ENCODE measurements at places on chromosomes 1 and 21.

- no peak for DNase-seq
Measured at GRCh38 chr1:218069180-218069579, 215.9 kb upstream of the RRP15 start.

- DNase-seq = no peak
Measured at GRCh38 chr21:44288251-44289110, 2.8 kb downstream of the AIRE start.

- peak; percentile 41 for DNase-seq
Measured at GRCh38 chr1:62437273-62437940, 558 bp downstream of the USP1 start.

DNA sequence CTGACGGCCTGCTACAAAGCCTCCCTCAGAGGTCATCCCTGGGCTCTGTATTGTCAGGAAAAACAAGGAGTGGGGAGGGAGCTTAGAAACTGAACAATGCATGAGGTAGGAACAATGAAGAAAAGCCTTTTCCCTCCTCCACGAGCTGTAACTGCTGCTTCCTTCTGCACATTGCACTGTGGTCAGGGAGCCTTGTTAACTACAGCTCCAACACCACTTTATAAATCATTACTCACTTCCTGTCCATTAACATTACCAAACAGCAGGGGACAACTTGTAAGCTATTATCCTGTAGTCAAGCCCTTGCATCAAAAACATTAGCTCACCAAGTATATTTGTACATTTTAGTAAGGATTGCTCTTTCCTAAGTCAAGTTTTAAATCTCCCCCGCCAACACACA lies 336.0 kb upstream of the NR5A2 start:
- peak; percentile 86 for DNase-seq

- no peak for DNase-seq
Measured at GRCh38 chr1:52059321-52059720, 3.2 kb downstream of the BTF3L4 start.

- DNase-seq = peak; percentile 78
Measured at GRCh38 chr1:157193702-157194391, 55.7 kb upstream of the ETV3 start.

GRCh38 chr1:226634611-226635246 lies 86.2 kb downstream of the STUM start:
- no peak for DNase-seq

DNA sequence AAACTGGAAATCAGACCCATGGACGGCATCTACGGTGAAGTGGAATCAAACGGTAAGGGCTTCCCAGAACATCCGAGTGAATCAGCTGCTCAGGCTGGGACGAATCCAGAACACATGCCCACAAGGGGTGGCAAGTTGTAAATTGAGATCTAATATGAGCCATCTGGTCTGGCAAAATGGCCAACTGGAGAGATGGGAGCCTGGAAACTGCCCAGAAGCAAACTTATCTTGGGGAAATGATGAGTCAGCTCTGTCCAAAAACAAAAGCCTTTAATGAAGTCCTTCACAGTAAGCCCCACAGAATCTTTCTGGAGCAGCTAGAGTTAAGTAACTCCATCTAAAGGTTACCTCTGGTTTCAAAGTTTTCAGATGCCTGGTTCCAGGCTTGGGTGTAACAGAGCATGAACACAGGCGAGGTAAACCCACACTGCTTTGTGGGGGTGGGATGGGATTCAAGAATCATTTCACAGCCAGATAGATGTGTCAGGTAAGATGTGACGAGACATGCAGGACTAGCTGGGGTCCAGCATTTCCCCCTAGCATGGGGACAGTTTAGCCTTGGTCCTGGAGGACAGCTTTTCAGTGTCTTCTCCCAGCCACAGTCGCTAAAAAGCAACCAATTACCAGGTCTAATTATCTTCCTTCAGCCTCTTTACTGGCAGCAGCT lies 10.5 kb upstream of the SRP9 start:
- DNase-seq = no peak

- DNase-seq = peak; percentile 92
Measured at GRCh38 chr21:25573409-25574206, 33.7 kb downstream of the MRPL39 start.

GRCh38 chr1:89987159-89987819 lies 7.6 kb upstream of the ZNF326 start:
- DNase-seq = peak; percentile 84

DNA sequence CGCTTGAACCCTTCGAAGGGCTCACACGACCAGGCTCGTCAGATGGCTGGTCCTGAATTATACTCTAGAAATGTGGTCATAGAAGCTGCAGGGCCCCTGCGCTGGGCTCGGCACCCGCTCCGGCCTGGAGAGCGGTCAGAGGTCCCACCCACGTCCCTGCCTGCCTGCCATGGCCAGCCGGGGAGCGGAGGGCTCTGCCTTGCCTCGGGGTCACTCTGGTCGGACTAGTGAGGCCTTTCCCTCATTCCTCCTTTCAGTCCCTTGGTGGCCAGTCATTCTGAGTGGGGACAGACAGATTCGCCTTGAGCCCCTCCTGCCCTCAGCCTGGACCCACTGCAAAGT lies 529 bp upstream of the MARCKSL1 start:
- DNase-seq = no peak

DNA sequence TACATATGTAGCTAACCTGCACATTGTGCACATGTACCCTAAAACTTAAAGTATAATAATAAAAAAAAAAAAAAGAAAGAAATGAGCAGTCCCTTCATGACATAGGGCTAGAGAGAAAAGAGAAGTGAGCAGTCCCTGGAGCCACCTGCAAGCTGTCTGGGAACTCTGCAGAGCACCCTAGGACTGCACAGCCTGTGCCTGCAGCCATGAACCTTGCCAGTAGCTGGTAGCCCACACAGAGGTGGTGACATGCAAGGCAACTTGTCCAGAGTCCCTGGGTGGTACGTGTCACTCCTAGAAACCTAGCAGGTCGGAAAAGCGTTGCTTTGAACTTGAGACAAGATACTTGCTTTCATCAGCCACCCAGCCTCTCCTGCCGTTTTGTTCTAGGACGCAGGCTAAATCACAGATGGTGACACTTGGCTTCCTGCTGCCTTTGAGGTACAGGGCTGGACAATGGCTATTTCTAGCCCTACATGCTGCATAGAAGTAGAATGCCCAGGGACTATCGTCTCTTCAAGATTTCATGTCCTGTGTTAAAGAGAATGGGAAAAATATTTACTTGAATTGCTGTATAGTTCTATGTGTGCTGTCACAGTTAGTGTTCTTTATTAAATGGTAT lies 260.9 kb downstream of the LTN1 start:
- no peak for DNase-seq

DNA sequence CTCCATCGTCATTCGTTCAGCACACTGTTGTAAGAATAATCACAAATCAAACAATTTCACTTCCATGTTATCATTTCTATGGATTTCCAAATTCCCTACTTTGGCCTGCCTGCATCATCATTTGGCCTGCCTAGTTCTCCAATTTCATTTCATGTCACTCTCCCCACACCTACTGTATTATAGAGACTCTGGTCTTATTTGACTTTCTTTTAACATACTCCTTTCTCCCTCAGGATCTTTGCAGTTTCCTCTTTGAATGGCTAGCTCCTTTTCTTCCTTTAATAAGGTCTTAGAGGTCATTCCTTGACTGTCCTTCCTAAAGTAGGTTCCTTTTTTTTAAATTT lies 36.3 kb upstream of the PODN start:
- peak; percentile 17 for DNase-seq
